ENCODE measurements at places on chromosomes 3 and 15.

GRCh38 chr3:79047581-79047980 lies 720.2 kb downstream of the ROBO1 start:
- DNase-seq = no peak

DNA sequence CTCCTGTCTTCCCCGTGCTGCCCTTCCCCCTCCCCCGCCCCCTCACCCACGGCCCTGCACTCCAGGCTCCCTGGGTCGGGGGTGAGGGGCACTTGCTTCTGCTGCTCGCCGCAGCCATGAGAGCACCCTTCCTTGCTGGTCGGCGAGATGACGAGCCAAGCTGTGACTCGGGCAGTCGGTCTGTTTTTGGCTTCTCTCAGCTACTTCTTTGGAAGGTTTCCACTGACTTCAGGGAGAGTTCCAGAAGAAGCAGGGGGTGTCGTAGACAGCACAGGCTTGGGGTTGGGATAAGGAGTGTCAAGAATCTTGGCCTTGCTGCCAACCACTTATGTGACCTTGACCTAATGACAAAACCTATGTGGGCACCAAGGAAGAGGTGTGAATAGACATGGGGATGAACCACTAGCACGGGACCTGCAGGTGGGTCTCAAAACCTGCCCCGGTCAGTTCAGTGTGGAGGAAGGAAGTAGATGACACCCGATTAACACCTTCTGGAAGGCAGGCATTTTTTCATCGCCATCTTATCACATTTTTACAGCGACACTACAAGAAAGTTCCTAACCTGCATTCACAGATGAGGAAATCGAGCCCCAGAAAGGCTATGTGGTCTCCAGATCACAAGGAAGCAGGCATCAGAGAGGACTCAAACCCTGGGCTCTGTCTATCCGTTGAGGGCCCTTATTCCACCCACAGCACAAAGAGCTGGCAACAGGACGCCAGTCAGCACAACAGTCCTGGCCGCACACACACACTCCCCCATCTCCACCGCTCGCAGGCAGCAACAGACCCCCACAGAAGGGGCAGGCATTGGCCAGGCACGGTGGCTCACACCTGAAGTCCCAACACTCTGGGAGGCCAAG lies 120.9 kb downstream of the LIPC start:
- no peak for DNase-seq

DNA sequence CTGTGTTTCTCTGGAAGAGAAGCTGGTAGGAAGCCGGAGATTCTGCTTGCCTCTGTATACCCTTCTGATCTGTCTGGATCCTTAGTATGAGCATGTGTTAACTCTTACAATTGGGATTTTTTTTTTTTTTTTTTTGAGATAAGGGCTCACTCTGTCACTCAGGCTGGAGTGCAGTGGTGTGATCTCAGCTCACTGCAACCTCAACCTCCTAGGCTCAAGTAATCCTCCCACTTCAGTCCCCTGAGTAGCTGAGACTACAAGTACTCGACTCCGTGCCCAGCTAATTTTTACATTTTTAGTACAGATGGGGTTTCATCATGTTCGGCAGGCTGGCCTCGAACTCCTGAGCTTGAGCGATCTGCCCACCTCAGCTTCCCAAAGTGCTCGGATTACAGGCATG lies 44.5 kb downstream of the RPN1 start:
- DNase-seq = no peak

GRCh38 chr3:100088735-100089368 lies 25.4 kb downstream of the FILIP1L start:
- DNase-seq = no peak

DNA sequence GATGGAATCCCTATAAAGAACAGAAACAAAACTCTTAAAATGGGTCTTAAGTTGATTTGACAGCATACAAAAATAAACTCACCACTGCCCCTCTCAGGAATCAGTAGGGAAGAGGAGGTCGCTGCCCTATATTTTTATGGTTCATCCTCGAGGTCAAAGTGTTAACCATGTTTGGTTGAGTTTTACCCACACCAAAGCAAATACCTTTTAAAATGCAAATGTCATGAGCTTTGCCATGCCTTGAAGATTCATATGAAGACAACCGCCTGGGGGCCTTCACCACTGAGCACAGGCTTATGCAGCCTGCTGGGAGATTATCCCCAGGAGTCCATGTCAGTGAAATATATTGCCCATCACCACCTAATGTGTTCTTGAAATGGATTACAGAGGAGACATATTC lies 66.1 kb downstream of the GLB1 start:
- DNase-seq = no peak

- peak; percentile 95 for DNase-seq
Measured at GRCh38 chr3:143084856-143085731, 34.5 kb upstream of the CHST2 start.

- DNase-seq = no peak
Measured at GRCh38 chr3:197350446-197350845, 52.0 kb upstream of the DLG1 start.

Measured in kidney tubule cell (primary cell).